Fibroblast of skin of left quadriceps (primary cell): ENCODE measurements at places on chromosomes 6 and 20.

DNA sequence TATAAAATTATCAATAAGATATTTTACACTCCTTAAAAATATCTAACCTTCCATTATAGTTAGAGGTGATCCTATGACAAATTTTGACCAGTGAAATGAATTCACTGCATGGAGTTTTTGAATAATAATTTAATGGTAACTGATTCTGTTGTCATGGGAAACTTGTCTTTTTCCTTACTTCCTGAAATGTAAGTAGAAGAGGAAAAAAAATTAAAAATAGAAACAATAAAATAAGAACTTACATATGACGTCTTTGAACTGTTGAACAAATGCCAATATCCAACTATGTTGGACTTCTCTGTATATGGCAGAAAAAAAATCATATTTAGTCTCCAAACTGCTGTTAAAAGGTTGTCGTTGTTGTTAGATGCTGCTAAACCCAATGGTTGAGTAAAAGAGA lies 26.3 kb downstream of the PPP1R14C start:
- DNase-seq, result no peak

- no peak for DNase-seq
Observed at GRCh38 chr6:39321761-39322160, 741 bp downstream of the KCNK16 start.

GRCh38 chr6:131678442-131678841 lies 22.8 kb downstream of the OR2A4 start:
- no peak for DNase-seq

DNA sequence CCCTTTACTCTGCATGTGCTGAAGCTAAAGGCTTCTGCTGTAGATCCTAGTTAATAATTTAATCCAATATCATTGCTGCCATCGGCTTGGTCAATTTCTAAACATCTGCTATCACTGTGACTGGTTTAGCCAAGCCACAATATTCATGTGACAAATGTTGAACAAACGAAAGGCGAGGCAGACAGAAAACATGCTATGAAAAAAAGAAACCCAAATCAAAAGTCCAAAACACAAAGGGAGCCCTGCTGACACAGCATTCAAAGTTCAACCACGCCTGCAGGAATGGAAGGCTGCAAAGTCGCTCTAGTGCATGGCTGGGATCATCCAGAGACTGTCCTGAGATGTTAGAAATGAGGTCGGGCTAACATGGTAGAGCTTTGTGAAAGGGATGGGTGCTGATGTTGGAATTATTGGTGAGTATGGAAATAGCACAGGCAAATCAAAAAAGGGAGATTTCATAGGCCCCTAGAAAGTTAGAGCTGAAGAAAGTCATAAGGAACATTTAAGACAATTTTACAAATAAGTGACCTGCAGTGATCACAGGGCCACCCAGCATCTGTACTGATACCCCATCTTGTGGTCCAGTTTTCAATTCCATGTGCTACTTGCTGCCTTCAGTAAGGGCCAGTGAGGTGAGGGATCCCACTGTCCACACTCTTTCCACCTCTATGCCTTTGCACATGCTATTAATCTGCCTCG lies 8.8 kb upstream of the NHSL1 start:
- DNase-seq, result no peak

DNA sequence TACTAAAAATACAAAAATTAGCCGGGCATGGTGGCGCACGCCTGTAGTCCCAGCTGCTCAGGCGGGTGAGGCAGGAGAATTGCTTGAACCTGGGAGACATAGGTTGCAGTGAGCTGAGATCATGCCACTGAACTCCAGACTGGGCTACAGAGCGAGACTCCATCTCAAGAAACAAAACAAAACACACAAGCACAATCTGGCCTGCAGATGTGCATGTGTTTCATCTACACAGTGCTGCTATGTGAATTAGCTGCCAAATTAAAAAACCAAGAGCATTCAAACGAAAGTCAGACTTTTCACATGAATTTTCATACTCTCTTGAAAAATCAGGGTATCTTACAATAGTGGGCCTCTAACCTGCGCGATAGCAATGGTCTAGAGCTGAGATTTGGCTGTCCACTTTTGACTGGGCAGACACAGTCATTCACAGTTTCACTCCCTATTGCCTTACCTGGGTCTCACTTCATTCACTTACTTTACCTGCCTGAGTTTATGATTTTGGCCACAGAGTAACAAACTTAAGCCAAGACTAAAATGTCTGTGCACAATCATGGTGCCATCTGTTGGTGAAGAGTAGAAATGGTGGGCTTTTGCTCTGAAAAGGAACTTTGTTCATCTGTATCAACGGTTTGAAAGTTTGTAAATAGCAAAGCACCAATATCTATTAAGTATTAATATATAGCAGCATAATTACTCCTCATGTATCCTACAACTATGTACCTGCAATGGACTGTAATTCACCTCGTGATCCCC lies 138.5 kb upstream of the UST start:
- DNase-seq, result no peak

DNA sequence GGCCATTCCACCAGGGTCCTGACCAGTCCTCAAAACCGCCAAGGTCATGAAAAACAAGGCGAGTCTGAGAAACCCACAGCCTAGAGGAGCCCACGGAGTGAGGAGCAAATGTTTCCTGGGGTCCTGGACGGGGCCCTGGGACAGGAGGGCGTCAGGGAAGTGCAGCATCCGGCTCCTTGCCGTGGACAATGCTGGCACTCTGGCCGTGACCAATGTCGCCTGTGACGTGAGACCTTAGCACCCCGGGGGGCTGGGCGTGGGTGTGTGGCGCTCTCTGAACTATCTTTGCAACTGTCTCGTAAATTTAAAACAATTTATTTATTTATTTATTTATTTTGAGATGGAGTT lies 34.1 kb upstream of the SLCO4A1 start:
- DNase-seq, result no peak

DNA sequence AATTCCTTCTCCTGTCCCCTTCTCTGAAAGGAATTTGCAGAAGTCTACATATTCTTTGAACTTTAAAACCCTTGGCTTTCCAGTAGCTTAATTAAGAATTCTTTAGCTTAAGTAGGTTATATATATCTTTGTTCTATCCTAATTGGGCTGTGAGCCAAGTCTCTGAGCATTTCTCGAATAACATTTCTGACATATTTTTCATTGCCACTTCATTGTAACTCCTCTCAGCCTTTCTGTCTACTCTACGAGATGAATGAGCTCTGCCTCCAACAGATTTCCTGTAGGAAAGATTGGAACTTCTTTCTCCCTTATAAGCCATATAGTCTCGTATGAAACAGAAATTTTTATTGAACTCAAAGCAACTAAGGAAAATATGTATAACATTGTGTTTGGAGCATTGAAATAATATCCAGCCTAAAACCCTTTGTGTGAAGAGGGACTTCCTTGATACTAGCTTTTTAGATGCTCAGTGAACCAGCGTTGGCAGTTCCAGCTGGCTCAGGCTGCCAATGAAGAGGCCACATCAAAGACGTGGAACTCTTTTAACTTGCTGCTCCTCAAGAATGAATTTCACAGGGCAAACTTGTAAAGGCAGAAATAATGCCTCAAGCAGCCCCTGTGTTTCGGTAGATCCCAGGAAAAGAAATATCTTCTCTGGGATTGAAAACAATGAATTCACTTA lies 87.7 kb upstream of the NOX3 start:
- peak; percentile 8 for DNase-seq

DNA sequence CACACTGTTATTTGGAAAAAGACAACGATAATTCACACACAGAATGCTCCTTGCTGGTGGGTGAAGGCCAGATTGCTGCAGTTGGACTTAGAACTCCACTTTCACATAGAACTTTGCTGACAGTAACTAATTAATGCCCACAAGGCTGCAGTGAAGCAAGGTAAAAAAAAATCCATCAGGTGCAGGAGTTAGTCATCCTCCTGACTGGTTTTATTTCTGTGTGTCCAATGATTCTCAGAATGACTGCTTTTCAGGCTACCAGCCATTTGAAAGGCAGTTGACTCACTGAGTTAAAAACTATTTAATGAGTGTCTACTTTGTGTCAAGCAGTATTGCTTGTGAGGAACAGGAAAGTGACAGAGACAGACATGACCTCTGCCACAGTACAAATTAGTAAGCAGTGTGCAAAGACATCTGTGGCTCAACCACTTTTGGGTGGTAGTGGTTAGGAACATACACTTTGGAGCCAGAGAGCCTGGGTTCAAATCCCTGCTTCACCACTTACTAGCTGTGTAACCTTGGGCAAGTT lies 41.9 kb downstream of the ELOVL5 start:
- DNase-seq, result no peak

DNA sequence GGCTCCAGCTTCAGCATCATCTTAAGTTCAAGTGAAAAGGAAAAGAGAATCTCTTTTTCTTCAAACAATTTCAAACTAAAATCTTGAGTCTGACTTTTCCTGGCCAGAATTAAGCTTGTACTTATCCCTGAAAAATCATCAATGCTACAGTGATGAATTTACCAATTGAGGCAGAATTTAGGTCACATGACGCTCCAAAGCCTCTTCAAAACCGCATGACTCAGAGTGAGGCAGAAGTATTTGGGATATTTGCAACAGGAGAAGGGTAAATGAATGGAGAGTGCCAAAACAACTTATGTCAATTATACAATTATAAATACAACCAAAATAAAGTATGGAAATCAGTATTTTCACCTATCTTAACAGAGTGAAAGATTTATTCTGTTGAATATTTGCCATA lies 515.5 kb downstream of the COL12A1 start:
- DNase-seq, result no peak

GRCh38 chr6:152094992-152095592 lies 287.6 kb downstream of the ESR1 start:
- DNase-seq, result peak; percentile 98

GRCh38 chr6:138004430-138005287 lies 102.6 kb downstream of the PERP start:
- no peak for DNase-seq

GRCh38 chr6:93550551-93551276 lies 131.4 kb upstream of the EPHA7 start:
- no peak for DNase-seq

DNA sequence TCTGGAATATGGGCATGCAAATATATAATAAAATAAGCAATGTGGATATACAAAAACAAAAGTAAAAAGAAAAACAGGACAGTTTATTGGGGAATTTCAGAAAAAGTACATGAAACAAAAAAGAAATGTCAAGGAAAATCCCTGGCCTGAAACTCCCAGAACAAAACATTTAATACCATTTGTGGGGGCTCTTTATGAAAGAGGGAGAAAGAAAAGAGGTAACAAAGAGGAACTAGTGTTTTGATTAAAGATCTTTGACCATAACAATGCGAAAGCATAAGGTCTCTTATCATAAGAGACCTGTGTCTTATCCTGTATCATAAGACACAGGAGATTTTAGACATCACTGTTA lies 88.6 kb upstream of the ARID1B start:
- no peak for DNase-seq

DNA sequence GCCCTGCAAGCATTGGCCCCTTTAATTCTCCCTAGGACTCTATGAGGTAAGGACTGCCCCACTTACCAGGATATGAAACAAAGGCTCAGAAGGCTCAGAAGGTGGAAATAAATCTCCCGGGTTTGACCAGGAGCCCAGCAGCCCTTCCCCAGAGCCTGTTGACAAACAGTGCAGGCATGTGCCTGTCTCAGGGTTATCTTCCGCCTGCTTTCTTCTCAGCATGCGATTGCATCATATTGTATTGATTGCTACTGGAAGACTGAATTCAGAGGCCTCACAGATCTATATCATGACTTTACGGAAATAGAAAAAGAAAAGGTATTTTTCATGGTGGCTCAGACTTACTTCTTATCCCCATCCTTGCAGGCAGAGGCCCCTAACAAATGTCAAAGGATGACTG lies 92.7 kb downstream of the PHACTR3 start:
- DNase-seq, result no peak

GRCh38 chr6:37882292-37882691 lies 62.8 kb downstream of the ZFAND3 start:
- no peak for DNase-seq

GRCh38 chr6:111522393-111523020 lies 39.5 kb upstream of the REV3L start:
- no peak for DNase-seq

GRCh38 chr6:73078333-73078862 lies 146.9 kb downstream of the KHDC1L start:
- DNase-seq, result no peak

GRCh38 chr6:126182650-126183311 lies 157.1 kb upstream of the CENPW start:
- no peak for DNase-seq

- peak; percentile 15 for DNase-seq
Observed at GRCh38 chr6:82711971-82712370, 348.4 kb downstream of the TPBG start.

GRCh38 chr20:48283470-48284110 lies 498.3 kb upstream of the SULF2 start:
- no peak for DNase-seq

- DNase-seq, result no peak
Observed at GRCh38 chr6:147136057-147136456, 68.2 kb upstream of the STXBP5 start.

- no peak for DNase-seq
Observed at GRCh38 chr6:149964308-149965193, 808 bp downstream of the ULBP1 start.

- peak; percentile 2 for DNase-seq
Observed at GRCh38 chr6:109595998-109596397, 95.0 kb downstream of the AK9 start.

DNA sequence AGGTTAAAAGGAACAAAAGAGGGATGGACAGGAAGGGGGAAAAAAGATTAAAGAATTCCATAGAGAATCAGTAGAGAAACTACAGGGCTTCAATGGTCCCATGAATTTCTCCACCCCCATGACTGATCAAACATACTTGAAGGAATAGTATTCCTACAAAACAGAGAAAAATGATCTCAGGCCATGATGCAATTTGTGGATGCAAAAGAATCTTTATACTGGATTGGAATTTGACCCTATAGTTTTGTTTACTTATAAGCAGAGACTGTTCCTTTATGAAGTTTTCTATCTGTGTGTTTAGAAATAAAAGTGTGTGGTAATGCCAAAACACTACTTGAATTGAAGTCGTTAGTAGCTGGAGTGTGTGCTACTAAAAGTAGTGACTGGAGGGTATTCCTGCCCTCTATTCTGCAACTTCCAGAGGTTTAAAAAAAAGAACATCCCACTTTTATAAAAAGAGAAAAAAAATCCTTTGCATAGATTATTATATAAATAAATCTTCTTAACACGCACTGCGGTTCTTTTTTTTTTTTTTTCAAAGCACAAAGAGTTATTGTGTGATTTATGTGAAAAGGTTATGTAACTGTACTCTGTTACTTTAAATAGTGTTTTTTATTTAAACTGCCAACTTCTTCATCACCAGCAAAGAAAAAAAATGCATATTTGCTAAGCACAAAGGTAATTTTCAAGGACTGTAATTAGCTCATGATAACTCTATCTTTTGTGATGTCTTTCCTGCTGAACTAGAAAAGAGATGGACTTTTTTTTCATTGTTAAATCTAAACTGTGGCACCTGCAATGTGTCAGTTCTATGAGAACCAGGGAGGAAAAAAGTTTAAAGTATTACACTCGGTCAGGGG lies 214.5 kb upstream of the CITED2 start:
- peak; percentile 87 for DNase-seq

DNA sequence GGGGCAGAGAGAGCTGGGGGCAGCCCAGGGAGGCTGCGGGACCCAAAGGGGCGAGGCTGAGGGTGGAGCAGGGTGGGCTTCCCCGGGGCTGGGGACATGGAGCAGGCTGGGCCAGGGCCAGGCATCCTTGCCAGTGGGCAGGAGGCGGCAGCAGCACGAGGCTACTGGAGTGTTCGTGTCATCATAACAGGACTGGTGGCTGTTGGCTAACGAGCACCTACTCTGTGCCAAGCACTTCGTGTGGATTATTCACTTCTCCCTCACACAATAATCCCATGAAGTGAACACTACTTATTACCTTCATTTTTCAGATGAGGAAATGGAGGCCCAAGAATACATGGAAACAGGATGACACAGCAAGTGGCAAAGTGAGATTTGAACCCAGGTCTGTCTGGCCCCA lies 41.7 kb downstream of the GRM4 start:
- no peak for DNase-seq

GRCh38 chr6:81889377-81890053 lies 137.0 kb upstream of the TENT5A start:
- DNase-seq, result no peak
